ENCODE measurements at places on chromosomes 7 and 10.

DNA sequence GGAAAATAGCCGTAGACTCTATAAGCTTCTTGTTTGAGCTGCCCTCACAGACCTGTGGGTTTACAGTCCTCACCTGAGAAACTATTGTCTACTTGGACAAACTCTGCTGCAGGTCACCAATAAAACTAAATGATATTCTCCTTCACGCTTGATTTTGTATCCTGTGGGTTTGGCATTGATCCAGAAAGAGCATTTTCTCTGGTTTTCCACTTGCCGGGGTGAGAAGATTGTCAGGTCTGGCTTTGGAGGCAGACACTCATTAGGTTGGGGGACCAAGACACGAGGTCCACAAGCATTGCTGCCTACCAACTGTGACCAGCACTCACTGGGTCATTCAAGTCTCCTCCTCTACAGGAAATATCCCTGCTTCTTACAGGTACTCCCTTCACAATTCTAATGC lies 68.5 kb downstream of the CDC14C start:
- DNase-seq = no peak

GRCh38 chr10:97060441-97061084 lies 125.2 kb downstream of the SLIT1 start:
- no peak for DNase-seq

GRCh38 chr7:14069961-14070360 lies 80.5 kb upstream of the ETV1 start:
- no peak for DNase-seq

DNA sequence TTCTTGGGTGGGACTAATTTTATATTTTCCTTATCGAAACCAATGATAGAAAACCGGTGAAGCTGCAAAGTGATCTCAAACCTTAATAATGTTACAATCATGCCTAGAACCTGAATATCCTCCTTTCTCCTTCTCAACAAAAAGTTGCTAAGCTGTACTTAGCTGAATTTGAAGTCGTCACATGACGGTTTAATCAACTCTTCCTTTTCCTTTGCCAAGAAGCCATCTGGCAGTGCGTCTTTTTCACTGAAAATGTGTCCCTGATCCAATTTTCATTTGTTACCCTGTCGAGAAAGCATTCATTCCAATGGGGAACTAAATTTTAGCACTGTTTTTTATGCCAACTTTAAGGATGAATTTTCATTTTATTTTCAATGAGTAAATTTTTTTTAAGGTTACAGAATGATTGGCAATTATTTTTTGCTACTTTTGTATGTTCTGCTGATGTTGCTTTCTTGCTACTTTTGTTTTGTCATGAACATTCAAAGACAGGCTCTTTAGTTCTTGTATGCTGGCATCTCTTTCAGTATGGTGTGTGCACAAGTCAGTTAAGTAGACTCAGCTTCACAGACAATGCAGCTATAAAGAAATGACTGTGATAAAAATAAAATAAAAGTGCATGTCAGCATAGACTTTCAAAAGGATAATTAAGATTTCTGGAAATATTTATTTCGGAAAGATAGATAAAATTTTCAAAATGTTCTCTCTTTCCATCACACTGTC lies 980.0 kb downstream of the DNAJB9 start:
- no peak for DNase-seq

- no peak for DNase-seq
These were observed at the start of gene GALNT17 for GRCh38 chr7:71132127-71132376. GALNT17 (plus strand) TSS chr7:71132144.

DNA sequence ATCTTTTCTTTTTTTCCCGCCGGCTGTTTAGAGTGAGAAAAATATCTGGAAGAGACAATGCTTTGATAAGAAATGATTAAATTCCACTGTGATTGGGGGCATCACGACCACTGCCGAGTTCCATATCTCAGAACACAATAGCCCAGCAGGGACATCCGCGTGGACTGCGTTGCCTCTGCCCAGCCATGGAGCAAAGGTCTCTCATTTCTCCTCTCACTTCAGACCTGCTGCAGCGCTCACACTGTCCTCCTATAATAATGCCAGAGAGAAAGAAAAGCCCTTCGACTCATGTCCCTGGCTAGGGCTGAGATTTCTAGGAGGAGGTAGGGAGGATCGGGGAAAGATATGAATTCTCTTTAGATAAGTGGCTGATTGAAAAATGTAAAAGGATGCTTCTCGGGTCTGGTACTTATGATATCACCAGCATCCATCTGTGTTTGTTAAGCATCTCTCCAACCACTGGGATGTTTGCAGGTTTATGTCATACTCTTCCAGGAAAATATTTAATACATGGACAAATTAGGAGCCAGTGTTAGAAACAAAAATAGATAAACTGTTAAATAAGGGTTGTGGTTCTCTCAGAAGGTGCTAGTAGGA lies 472.9 kb upstream of the AKR1E2 start:
- no peak for DNase-seq

DNA sequence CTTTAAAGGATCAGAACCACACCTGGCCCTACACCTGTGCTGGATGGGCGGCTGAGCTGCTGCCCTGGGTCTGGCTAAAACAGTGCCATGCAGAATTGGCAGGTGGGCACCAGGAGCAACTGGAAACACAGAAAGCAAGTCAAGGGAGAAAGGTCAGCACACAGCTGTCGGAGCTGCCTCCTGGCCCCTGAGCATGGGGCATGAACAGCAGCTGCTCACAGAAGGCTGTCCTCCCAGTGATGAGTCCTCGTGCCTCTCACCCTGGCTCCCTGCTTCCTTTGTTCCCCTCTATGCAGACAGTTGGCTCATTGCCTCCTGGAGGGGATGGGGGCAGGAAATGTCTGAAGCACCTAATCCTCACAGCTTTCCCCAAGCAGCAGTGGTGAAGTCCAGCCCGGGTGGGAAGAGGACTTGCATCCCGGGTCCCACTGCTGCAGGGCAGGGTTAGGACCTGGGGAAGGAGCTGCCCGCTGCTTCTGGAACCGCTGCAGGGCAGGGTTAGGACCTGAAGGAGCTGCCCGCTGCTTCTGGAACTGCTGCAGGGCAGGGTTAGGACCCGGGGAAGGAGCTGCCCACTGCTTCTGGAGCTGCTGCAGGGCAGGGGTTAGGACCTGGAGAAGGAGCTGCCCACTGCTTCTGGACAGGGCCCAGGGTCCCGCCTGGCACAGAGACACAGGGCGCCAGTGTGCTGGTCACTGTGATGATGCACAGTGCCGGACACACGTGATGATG lies 37.3 kb downstream of the VIPR2 start:
- no peak for DNase-seq

DNA sequence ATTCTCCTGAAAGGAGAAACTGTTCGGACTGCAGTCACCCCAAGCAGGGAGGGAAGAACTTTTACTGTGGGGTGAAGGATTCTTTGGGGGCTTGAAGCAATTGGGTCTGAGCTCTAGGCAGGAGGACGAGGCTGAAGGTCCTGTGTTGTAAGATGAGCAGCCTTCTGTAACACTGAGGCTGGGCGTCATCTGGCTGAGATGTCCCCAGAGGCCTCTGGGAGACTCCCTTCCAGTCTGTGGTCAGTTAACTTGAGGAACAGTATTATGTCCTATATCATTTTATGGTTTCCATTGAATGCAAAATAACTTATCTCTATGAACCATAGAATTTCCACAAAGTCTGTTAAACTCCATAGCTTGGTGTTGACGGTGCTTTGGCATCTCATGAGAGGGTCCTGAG lies 26.3 kb downstream of the FIGNL1 start:
- DNase-seq = no peak

GRCh38 chr7:157576415-157576814 lies 239.6 kb downstream of the DNAJB6 start:
- DNase-seq = no peak

DNA sequence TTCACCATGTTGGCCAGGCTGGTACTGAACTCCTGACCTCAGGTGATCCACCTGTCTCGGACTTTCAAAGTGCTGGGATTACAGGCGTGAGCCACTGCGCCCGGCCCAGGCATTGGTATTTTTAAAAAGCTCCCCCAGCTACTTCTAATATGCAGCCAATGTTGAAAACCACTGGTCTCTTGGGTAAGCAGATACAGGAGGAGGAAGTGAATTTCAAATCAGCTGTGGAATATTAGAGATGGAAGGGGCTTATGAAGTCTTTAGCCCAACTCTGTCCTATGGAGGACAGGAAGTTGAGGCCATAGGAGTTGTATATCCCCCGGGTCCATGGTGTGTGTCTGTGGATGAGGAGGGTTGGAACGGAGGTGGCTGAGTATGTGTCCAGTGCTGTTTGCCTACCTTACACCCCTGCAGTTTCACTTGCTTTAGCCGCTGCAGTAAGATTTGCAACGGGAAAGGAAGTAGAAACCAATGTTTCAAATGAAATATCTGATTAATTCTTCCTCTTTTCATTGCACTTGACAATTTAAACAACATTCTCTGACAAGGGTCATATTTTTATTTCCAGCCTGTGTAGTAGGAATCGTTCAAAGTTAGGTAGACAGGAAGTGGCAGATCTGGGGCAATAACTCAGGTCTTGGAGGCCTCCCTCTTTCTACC lies 3.4 kb downstream of the PDE6C start:
- DNase-seq = no peak

GRCh38 chr10:91614225-91614624 lies 18.6 kb downstream of the PPP1R3C start:
- DNase-seq = no peak

GRCh38 chr7:151087245-151088018 lies 1.2 kb downstream of the AGAP3 start:
- no peak for DNase-seq

GRCh38 chr7:73366127-73366526 lies 38.2 kb downstream of the FKBP6 start:
- DNase-seq = no peak

GRCh38 chr10:124125305-124126116 lies 32.1 kb upstream of the CHST15 start:
- no peak for DNase-seq

DNA sequence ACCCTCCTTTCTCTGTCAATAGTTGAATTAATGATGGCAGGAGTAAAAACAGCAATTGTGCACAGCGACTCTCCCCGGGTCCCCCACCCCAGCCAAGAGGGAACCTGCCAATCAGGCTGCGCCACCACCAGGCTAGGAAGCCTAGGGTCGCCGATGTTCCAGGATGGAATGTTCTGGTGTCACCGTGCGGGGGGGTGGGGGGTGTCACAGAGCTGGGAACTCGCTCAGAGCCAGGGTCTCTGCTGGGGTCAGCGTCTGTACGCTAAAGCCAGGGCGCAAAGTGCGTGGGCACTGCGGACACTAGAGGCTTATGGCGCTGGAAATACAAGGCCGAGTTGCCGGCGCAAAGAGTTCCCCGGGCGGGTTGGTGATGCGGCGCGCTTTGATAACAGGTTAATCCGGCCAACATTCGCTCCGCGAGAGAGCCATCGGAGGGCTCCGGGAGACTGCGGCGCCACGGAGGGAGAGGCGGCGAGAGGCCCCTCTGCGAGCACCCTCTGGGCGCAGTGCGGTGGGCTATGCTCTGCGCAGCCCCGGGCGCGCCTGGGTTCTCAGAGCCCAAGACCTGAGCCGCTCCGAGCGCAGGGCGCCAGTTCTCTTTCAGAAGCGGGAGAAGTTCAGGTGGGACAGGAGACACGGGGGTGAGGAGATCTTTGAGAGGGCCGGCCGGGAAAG lies 192.3 kb downstream of the EMX2 start:
- no peak for DNase-seq
